ENCODE measurements at places on chromosomes 13 and 19. TPM values are rescaled to one million over a fixed set of nuclear protein-coding genes. Genes with fewer than 3 reads are reported as not detected.

Gene TMEM59L
- 2.0 TPM for total RNA-seq

Gene CALR3
- total RNA-seq, result 0.23 TPM

Gene SHISA7
- 0.03 TPM for total RNA-seq

Gene UBE2S
- total RNA-seq, result 1,207 TPM

Gene TEX29
- not detected for total RNA-seq

Gene ZNF331
- 11.6 TPM for total RNA-seq

Gene ZNF563
- 1.4 TPM for total RNA-seq

Gene ACP5
- 10.3 TPM for total RNA-seq

Gene ZNF99
- not detected for total RNA-seq

Gene KLK10
- total RNA-seq, result not detected

Gene NFIC
- total RNA-seq, result 39.6 TPM

Gene ZNF649
- total RNA-seq, result 4.4 TPM
